ENCODE measurements at places on chromosomes 16 and 17.

DNA sequence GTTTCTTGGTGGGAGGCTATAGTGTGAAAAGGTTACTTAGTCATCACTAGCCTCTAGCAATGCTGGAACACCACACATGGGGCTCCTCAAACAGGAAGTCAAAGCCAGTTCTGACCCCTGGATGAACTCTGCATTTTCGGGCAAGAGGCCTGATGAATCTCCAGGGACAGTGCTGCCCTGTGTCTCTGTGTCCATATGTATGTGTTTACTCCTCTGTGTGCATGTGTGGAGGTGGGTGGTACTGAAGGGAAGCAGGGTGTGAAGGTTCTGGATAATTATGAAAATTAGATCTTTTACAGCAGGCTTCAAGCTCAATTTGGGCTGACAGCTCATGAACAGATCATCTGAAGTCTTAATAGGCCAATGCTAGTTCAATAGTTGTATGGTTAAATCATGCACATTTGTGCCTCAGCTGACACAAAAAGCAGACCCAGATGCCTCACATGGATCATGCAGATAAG is 133.6 kb downstream of the SNX11 start:
- peak; percentile 79 for DNase-seq

GRCh38 chr17:68592682-68593641 is 8.2 kb downstream of the FAM20A start:
- no peak for DNase-seq

DNA sequence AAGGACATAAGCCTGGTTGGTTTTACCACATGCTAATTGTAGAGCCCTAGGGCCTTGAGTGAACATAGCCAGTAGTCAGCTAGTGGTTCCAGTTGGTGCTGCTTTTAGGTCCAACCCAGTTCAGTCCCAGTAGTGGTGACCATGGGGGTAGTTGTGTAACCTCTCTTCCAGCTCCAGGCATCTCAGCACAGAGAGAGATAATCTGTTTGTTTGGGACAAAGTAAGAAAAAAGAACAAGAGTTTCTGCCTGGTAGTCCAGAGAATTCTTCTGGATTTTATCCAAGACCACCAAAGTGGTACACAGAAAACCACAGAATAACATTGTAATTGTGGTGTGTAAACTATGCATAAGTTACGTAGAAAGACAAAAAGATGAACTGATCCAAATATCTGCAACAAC is 5.2 kb upstream of the CCL13 start:
- no peak for DNase-seq

DNA sequence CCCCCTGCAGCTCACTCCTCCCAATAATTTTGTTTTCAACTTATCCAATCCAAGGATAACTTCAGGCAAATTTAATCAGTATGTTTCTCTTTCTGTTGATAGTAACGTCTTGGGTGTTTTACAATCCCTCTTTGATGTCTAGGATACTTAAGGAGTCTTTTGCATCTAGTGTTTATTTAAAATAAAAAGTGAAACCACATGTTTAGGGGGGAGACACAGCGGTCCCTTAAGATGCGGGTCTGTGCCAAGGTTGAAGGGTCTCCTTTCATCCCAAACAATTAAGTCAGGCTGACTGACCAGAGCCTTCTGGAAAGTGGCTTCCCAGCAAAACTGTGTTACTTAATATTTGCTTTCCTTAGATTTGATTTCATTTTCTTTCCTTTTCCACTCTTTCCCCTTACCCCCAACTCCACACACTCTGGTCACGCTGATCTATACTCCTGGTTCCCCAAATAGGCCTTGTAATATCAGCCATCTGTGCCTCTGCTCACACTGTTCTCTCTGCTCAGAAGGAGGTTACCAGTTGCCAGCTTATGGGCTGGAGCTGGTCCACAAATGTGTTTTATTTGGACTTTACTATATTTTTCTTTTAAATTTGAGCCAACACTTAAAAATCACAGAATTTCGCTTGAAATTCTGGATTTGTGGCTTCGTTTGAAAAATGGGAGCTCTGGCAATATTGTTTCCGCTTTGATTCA is 11.2 kb downstream of the ANKS4B start:
- no peak for DNase-seq

GRCh38 chr17:72344613-72345012 is 223.8 kb downstream of the SOX9 start:
- no peak for DNase-seq

- no peak for DNase-seq
These were observed 1.9 kb upstream of the MLX start for GRCh38 chr17:42564815-42565522.

DNA sequence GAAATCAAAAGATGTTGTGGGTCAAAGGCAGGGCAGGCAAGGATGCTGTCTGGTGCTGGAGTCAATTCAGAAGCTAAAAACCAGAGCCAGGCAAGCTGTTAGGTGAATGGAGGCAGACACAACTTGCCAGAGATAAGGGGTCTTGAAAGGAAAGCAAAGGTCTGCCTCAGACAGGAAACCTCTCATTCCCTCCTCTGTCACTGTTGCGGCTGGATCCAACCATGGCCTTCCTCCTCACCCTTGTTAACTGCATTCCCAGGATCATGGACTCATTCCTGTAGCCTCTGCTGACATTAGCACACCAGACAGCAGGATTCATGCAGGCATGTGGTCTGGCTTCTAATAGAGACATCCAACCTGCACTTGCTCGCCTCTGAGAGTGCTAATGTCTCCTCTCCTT is 186.7 kb upstream of the HS3ST3A1 start:
- no peak for DNase-seq

DNA sequence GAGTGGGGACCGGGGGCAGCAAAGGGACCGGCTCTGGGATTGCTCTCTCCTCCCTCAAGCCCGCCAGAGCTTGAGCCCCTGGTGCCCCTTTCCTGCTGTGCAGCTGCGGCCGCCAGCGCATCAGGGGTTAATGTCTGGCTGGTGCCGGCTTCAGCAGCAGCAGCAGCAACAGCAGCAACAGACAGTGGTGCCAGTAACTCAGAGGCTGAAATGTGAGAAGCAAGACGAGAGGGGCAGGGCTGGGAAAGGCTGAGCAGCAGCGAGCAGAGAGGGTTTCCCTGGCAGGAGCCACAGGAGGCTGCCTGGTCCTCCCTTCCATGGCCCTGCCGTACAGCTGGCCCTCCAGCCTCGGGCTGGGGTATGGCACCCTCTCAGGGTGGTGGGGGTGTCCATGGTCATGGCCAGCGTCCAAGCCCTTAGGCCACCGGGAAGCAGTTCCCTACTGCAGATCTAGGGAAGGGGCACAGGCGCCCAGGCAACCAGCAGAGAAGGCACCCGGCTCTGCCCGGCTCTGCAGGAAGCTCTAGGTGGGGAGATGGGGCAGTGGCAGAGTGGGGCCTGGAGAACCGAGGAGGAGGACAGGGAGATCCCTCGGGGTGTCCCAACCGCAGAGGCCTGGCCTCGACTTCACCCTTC is 21.1 kb upstream of the TFAP4 start:
- DNase-seq: no peak

- DNase-seq: no peak
These were observed 14.0 kb downstream of the RPH3AL start for GRCh38 chr17:338442-339192.
